T-cell (primary cell): ENCODE measurements at places on chromosomes 2 and 18. TPM values are rescaled to one million over a fixed set of nuclear protein-coding genes. Genes with fewer than 3 reads are reported as not detected.

- H3K36me3 ChIP-seq: no peaks in the 10 kb centered on the region
- H3K4me3 ChIP-seq: no peak overlapping the region
- no peak overlapping the region for H3K27ac ChIP-seq
- peaks cover 31% of the 10 kb centered on the region for H3K4me1 ChIP-seq
- no peak for DNase-seq
These were observed 3.5 kb downstream of the PTPN2 start for GRCh38 chr18:12880541-12880910.

- H3K27ac ChIP-seq: no peak overlapping the region
- no peaks in the 10 kb centered on the region for H3K27me3 ChIP-seq
- no peaks in the 10 kb centered on the region for H3K36me3 ChIP-seq
- DNase-seq: no peak
- H3K4me3 ChIP-seq: no peak overlapping the region
These were observed 72.9 kb downstream of the ZBTB7C start for GRCh38 chr18:48336332-48336731.

DNA sequence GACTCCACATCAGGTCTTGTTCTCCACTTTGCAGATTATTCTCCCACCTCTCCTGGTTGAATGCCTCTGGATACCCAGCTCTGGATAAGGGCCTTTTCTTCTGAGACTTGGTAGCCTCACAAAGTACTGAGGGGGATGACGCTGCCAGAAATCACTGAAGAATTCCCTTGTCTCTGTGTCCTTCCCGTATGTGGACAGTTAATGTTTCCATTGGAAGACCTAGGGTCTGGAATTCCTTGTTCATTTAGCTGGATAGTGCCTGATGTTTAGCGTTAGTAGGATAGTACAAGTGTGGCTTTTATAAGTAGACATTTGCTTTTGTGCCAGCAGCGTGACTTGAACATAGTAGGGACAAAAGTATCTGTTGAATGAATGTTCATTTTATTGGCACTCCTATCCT lies 76.9 kb downstream of the CLHC1 start:
- no peak overlapping the region for H3K4me3 ChIP-seq
- H3K27ac ChIP-seq: no peak overlapping the region
- H3K27me3 ChIP-seq: no peaks in the 10 kb centered on the region

- H3K27ac ChIP-seq: no peak overlapping the region
- no peak overlapping the region for H3K4me3 ChIP-seq
- DNase-seq: no peak
- no peaks in the 10 kb centered on the region for H3K27me3 ChIP-seq
These were observed 36.5 kb downstream of the BCL2L11 start for GRCh38 chr2:111157071-111157661.

DNA sequence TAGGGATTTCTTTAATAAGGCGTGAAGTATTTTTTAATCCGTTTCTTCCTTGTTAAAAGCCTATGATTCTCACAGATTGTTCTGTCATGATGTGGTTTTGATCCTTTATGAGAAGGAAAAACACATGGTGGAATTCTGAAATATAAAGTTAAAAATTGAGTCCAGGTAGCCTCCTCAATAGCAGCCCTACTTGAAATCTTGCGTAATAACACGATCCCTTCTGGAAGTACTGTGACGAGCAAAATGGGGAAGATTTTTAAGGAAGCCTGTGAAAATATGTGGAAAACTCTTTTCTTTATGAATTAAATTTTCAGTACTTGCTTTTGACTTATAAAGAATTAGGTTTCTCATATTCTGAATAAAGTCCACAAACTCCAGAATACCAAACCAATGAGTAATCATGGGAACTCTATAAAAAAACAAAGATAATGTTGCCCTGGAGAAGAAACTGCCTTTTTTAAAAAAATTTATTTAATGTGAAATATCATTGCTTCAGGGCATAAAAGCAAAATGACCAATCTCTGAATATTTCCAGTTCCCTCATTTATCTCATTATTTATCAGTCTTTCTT lies 476.4 kb upstream of the ZEB2 start:
- no peak overlapping the region for H3K4me3 ChIP-seq
- H3K36me3 ChIP-seq: no peaks in the 10 kb centered on the region

DNA sequence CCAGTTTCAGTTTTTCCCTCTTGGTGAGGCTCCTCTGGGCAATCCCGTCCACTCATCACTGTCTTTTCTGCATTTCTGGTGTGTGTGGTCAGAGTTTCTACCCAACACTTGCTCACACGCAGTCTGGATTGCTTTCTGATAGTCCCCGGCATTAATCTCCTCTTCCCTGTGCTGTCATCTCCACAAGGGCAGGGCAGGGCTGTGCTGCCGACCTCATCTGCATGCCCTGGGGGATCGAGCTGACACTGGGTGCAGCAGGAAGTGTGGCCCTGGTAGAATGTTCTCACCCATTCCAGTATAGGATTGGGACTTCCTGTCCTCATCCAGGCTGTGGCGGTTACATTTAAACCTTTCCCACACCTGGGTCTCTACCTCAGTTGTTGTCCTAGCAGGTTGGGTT lies 80.0 kb upstream of the FAM136A start:
- no peaks in the 10 kb centered on the region for H3K36me3 ChIP-seq
- no peak overlapping the region for H3K27ac ChIP-seq
- H3K27me3 ChIP-seq: no peaks in the 10 kb centered on the region

DNA sequence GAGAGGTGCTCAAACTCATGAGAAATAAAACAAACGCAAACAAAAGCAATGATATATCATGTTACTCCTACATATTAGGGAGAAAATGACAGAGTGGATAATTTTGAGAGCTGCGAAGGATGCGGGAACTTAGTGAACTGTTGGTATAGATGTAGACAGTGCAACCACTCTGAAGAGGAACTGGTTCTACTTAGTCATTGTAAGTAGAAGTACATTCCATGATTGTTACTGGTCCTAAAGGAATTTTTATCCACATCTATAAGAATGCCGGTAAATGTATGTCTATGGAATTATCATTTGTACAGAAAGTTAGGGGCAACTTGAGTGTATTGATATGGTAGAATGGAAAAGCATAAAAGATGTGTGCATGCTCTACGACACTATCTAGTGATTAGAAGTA lies 1238.4 kb downstream of the LRP1B start:
- no peak for DNase-seq
- no peaks in the 10 kb centered on the region for H3K27me3 ChIP-seq

DNA sequence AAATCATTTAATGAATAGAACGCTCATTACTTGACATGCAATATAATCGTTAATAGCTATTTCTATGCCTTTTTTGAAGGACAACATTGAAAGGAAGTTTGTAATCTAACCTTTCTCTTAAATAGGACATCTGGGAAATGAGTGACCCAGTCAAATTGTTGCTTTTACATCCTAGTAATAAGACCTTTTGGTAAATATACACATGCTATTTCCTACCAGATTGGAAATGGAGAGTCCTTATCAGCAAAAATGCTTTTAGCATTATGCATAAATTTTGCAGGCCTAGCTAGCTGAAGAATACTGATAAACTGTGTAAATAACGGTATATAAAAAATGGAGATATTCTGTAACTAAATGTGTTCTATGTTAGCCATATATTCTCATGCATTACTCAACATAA lies 567.3 kb upstream of the DSEL start:
- no peak for DNase-seq
- H3K4me1 ChIP-seq: no peaks in the 10 kb centered on the region
- no peak overlapping the region for H3K4me3 ChIP-seq
- H3K36me3 ChIP-seq: no peaks in the 10 kb centered on the region

GRCh38 chr2:198953328-198953727 lies 504.4 kb downstream of the SATB2 start:
- H3K4me3 ChIP-seq: no peak overlapping the region
- H3K27ac ChIP-seq: no peak overlapping the region
- H3K36me3 ChIP-seq: no peaks in the 10 kb centered on the region
- no peaks in the 10 kb centered on the region for H3K4me1 ChIP-seq
- no peaks in the 10 kb centered on the region for H3K27me3 ChIP-seq
- no peak for DNase-seq

GRCh38 chr2:71560638-71561011 lies 107.3 kb downstream of the DYSF start:
- peaks cover 15% of the 10 kb centered on the region for H3K27me3 ChIP-seq
- H3K36me3 ChIP-seq: no peaks in the 10 kb centered on the region
- no peaks in the 10 kb centered on the region for H3K4me1 ChIP-seq

DNA sequence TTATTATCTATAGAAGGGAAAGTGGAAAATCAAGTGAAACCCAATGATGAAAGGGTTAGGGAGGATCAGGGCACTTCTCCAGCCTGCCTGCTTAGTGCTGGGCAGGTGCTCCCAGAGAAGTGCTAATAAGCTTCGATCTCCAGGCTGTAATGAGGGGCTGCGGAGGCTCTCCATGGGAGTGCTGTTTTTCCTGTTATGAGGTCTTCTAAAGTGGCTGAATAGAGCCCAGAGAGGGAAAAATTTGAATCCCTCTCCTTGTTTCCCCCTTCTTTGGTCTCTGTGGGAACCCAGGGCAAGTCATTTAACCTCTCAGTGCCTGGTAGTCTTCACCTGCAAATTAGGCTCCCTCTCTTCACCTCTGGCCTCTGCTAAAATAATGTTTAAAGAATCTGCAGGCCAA lies 351.7 kb upstream of the DCC start:
- H3K4me3 ChIP-seq: no peak overlapping the region
- no peak overlapping the region for H3K27ac ChIP-seq
- no peak for DNase-seq
- no peaks in the 10 kb centered on the region for H3K36me3 ChIP-seq

DNA sequence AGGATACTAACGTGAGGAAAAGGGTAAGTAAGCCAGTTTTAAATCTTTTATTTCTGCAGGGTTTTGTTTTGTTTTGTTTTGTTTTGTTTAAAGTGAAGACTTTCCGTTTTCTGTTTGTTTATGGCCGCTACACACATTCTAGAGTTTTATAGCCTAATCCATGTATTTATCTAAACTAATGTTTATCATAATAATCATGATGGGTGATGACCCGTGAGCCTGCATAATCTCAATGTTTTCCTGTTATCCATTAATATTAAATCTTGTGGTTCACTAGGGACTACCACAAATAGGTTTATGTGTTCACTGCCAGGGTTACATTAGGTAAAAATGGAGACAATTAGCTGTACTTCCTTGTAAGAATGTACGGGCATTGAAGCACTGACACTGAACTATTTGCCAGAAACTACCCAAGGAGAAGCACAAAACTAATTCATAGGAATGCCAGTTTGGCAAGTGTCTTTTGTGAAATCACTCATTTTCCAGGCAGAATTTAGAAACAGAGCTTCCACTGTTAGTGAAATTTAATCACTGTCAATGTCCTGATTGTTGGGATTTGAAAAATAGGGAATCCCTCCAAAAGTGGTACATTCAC lies 574.8 kb downstream of the LRP1B start:
- no peaks in the 10 kb centered on the region for H3K4me1 ChIP-seq
- no peak overlapping the region for H3K4me3 ChIP-seq
- no peak for DNase-seq
- no peaks in the 10 kb centered on the region for H3K36me3 ChIP-seq
- no peak overlapping the region for H3K27ac ChIP-seq

DNA sequence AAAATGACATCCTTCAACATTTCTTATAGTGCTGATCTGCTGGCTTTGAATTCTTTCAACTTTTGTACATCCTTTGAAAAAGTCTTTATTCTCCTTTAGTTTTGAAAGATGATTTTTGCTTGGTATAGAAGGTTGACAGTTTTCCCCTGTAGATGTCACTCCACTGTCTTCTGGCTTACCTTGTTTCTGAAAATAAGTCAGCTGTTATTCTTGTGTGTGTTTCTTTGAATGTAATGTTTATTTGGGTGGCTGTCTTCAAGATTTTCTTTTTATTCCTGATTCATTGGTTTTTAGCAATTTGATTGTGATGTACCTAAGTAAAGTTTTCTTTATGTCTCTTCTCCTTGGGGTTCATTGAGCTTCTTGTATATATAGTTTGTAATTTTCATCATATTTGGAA lies 47.6 kb downstream of the ACTR3 start:
- H3K4me3 ChIP-seq: no peak overlapping the region
- DNase-seq: no peak
- no peaks in the 10 kb centered on the region for H3K27me3 ChIP-seq
- H3K36me3 ChIP-seq: peaks cover 72% of the 10 kb centered on the region
- H3K27ac ChIP-seq: no peak overlapping the region

DNA sequence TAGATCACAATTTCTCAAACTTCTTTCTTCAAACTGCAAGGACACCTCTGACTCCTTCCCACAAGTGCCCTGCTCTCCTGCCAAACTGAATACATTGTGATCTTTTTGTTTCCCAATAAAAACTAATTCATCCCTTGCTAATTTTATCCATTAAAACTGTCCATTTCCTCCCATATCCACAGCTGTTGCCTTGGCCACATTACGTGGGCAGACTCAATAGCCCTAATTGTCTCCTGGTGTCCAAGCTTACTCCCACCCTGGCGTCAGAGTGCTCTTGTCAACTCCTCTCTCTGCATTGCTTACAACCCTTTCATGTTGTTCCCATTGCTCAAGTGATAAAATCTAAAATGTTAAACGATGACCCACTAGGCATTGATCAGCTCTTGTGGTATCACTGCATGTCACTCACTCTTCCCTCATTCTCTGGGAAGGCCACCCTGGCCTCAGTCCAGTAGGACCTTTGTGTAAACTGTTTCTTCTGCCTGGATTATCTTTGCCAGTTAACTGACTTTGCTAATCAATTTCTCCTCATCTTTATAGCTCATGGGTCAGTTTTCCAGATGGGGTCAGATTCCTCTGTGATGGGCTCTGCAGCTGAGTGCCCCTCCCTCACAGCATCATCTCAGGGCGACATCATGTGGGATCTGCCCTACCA lies 525.0 kb downstream of the SLC4A3 start:
- no peak overlapping the region for H3K27ac ChIP-seq
- no peaks in the 10 kb centered on the region for H3K4me1 ChIP-seq
- H3K27me3 ChIP-seq: no peaks in the 10 kb centered on the region
- DNase-seq: no peak
- H3K36me3 ChIP-seq: no peaks in the 10 kb centered on the region

GALNT13 gene
- total RNA-seq: not detected

OTX1 gene
- total RNA-seq: not detected

PSMA8 gene
- total RNA-seq: 0.44 TPM

DTNA gene
- not detected for total RNA-seq

TCF23 gene
- not detected for total RNA-seq
